ENCODE measurements at places on chromosomes 1 and 21. TPM values are rescaled to one million over a fixed set of nuclear protein-coding genes. Genes with fewer than 3 reads are reported as not detected.

The CLEC20A gene
- total RNA-seq = not detected

DNA sequence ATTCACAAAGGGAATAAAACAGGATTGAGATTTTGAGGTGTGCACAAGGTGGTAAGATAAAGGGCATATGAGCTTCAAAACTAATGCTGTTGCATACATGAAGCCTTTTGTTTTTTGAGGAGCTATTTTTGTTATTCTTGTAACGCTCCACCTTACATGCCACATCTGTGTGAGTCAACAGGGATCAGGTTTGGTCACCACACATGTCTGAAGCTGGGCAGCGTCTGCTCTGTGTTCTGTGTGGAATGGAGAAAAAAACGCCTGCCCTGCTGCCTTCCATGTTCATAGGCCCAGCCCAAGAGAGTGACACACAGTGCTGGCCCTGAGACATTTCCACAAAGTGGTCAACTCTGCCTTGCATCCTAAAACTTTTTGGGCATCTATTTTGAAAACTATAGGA is 67.7 kb downstream of the MPZL1 start:
- no peak for DNase-seq

The GPR37L1 gene
- not detected for total RNA-seq

DNA sequence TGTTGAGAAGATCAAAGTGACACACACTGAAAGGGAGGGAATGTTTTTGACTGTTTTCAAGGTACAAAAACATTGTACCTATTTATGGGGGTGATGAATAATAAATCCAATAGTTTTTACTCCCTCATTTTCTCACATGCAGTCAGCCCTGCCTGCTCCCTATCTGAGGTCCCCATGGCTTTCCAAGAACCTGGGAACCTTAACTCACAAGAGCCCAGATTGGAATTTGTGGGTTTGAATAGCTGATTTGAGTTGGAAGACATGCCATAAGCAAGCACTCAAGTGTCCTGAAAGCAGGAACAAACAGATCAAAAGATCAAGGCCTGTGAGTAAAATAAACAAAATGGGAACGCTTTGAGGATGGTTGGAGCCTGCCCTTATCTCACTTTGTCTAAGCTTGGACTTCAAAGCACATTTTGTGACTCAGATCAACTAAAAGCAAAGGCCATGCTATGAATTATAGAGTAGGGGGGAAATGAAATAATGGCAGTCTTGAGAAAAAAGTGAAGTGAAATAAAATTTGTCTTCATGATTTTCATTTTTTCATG is 136.6 kb downstream of the LYPLAL1 start:
- DNase-seq = no peak

- no peak for DNase-seq
Measured at GRCh38 chr1:246679794-246680177, 44.4 kb upstream of the SCCPDH start.

DNA sequence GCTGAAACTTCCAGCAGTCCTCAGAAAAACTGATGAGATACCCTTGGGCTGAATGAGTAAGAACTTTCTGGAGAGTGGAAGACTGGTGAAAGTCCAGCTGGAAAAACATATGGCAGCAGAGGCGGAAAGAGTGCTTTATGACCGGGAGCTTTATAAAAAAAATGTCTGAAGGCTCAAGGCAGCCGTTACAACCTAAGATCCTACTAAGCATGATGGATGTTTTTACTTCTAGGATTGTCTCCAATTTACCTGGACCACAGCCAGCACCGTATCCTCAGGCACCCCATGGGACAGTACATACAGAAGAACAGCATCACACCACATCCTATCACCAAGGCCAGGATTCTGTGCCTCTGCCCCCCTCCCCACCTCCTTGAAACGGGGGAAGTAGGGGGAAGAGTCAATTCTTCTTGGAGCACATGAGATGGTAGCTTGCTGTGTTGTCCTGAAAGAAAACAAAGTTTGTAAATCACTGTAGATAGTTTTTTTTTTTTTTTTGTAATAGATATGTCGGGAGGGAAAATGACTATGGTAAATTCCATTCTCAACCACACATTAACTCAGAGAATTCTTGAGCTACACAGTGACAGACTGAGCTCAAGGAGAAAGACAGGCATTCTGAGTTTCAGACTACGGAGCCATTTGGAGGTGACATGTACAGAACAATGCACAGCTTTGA is 11.8 kb upstream of the IRF2BP2 start:
- DNase-seq = no peak

The FCRLB gene
- 0.44 TPM for total RNA-seq

The RSPH1 gene
- not detected for total RNA-seq

DNA sequence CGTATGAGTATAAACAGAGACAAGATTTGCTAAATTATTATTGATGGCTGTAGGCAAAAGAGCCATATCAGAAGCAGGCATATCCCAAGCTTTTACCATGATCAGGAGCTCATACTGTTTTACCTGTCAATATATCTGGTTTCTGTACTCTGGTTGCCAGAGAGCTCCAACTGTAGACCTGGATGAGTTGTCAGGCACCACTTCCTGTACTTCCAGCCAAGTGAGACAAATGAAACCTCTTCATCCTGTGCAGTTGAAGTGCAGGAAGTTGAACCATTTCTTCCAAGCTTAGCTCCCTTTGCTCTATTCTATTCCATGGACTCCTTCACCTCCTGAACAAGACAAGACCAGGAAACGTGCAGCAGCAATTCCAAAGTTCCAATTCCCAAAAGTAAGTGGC is 115.6 kb downstream of the ZNF281 start:
- DNase-seq = peak; percentile 23

- peak; percentile 73 for DNase-seq
Measured at GRCh38 chr1:48978413-48978812, 201.7 kb upstream of the BEND5 start.

- no peak for DNase-seq
Measured at GRCh38 chr1:13935336-13935735, 235.3 kb downstream of the PRDM2 start.

DNA sequence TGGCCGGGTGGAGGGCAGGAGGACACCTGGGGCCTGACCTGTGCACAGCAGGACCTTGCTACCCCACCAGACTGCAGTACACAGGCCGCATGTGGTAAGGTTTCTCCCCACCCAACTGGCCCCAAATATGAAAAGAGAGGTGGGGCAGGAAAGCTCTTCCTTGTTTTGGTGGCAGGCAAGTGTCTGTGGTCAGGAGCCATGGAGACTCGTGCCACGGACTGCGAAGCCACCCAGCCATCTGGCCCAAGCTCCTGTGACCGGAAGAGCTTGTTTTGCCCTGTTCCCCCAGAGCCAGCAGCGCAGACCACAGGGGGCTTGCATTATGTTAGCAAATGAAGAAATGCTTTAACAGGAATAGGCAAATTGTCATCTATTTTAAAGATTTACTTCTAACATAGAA is 54.9 kb downstream of the OLIG1 start:
- DNase-seq = no peak

Data from lung microvascular endothelial cell (primary cell).